ENCODE measurements at places on chromosomes 1 and 21.

- DNase-seq, result peak; percentile 7
Observed at GRCh38 chr1:221612047-221612777, 129.7 kb downstream of the DUSP10 start.

DNA sequence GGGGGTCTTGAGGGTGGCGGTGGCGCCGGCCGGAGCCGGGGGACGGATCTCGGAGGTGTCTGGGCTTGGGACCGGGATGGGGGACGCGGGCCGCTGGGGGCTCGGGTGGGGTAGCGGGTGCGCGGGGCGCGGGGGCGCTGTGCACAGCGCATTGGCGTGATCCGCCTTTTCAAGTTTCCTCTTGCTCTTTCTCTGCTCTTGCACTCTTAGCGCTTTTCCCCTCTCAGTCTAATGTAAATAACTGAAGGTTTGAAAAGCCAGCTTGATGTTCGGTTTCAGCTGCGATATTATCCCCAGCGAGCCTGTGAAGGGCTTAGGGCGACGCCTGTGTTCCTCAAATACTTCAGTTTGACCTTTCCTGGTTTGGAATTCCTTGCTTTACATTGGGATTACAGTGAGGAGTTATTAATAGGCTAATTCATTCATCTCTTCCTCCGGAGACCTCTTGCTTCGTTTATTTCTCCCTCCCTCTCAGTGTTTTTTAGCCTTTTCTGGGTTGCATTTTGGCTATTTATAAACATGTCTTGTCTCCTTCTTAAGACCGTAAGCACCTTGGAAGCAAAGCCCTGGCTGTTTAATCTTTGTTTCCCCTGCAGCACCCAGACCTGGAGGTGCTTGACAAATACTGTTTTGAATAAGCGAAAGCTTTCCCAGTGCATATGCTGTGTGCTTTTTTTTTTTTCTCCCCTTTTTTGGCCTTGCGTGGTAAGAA is 693 bp downstream of the RAB4A start:
- peak; percentile 56 for DNase-seq

- no peak for DNase-seq
Observed at GRCh38 chr1:240234485-240235210, 143.0 kb downstream of the FMN2 start.

DNA sequence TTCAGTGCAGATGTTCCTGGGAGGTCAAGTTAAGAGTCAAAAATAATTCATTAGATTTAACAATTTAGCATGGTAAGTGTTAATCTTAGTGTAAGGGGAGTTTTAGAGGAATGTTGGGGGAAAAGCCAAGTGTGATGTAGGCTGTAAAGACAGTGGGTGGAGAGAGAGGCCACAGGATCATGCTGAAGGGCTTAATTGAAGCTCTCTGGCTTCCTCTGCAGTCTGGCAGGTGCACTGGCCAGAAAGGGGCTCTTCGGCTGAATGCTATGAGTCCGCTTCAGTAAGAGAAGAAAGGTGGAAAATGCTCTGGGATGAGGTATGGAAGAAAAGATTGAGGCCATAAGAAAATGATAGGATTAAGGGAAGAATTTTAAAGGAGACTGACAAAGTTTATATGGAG is 3.0 kb downstream of the BRDT start:
- DNase-seq, result no peak

DNA sequence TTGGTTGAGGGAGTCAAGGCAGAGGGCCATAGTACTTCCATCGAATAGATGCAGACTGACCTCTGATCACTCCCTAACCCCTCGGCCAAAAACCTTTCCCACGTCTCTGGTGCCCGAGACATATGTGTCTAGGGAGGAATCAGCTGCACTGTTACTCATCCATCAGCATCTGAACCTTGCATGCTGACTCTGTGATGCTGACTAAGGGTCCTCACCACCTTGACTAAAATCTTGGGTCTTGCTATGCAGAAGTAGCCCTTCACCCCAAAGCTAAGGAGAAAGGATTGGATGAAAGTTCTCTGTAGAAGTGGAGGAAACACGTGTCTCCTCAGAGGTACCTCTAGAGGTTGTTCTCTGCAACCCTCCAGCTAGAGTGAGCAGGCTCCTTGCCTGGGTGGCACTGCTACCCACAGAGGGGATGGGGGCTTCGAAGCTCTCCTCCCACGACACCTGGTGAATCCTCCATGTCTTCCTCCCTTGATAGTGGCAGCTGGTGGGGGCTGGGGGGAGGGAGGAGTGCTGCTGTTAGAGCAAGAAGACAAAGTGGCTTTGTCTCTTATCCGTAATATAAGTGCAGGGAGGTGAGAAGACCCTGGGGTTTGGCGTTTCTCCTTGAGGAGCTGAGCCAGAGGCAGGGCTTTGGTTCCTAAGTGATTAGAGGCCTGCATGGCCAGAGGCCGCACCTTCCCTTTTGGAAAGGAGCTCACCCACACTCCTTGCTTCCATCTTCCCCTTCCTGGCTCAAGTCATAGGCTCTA is 45.1 kb downstream of the ATP2B4 start:
- no peak for DNase-seq
